ENCODE measurements at places on chromosomes 1 and 21.

GRCh38 chr1:159188375-159188788 is 16.3 kb upstream of the ACKR1 start:
- DNase-seq, result no peak

GRCh38 chr21:36703626-36704280 is 4.8 kb downstream of the SIM2 start:
- DNase-seq, result no peak

DNA sequence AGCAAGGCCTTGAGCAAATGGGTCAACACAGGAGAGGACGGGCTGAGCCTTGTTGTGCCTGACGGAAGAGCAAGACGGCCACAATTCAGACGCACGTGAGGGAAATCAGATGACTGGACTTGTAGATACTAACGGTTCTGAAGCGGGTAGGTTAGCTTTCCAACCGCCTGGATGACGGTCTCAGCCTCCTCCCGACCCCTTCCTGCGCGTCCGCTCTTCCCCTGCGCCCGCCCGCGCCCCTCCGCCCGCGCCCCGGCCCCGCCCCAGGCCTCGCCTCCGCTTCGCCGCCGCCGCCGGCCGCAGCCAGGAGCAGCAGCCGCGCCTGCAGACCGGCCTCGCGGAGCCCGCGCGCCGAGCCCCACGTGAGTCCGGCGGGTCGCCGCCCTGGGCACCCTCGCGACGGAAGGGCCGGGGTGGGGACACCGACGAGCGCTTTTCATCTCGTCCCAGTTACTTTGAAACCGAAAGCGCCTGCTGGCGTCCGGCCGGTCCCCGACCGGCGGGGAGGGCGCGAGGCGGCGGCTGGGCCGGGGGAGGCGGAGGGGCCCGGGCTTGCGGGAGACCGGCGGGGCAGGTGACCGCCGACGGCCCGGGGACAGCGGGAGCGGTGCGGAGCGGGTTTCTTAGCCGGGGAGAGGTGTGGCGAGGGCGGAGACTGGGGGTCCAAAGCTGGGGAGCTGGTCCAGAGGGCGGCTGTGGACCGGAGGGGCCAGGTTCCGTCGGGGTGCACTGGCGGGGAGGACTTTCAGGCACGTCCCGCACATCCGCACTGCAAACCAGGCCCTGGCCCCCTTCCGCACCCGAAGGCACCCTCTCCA is at the start of gene TRAF5:
Gene TRAF5, plus strand, starts transcription at position 306 of the 818 bp plus-strand sequence. CDS start 26,407 bp downstream, outside the sequence.
- DNase-seq, result no peak

- DNase-seq, result no peak
These were observed 7.6 kb downstream of the DR1 start for GRCh38 chr1:93353286-93353685.

- DNase-seq, result no peak
These were observed 469.6 kb downstream of the NPHP4 start for GRCh38 chr1:5522531-5523145.

DNA sequence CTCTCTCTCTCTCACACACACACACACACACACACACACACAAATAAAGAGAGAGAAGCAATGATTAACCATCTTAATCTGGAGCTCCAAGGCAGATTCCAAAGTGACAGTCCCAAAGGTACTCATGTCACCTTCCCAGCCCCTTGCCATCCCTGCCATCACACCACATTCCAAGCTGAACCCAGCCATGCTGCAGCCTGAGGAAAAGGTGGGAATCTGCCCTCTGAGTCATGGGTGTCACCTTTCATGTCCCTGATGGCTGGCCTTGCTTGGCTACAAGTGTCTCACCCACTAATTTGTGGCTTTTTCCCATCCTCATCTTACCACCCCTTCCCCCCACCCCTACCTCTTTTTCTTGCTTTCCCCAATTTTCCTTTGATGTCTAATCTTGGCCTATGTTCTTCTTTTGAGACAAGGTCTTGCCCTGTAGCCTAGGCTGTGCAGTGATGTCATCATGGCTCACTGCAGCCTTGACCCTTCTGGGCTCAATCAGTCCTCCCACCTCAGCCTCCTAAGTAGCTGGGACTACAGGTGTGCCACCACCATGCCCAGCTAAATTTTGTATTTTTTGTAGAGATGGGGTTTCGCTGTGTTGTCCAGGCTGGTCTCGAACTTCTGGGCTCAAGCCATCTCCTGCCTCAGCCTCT is 3.2 kb downstream of the ANXA9 start:
- DNase-seq, result no peak

- no peak for DNase-seq
These were observed 79.0 kb downstream of the NPHP4 start for GRCh38 chr1:5913078-5913845.

- no peak for DNase-seq
These were observed 1.3 kb downstream of the GLRX2 start for GRCh38 chr1:193103759-193104501.

- DNase-seq, result no peak
These were observed 4.4 kb downstream of the SELENON start for GRCh38 chr1:25804244-25804963.

DNA sequence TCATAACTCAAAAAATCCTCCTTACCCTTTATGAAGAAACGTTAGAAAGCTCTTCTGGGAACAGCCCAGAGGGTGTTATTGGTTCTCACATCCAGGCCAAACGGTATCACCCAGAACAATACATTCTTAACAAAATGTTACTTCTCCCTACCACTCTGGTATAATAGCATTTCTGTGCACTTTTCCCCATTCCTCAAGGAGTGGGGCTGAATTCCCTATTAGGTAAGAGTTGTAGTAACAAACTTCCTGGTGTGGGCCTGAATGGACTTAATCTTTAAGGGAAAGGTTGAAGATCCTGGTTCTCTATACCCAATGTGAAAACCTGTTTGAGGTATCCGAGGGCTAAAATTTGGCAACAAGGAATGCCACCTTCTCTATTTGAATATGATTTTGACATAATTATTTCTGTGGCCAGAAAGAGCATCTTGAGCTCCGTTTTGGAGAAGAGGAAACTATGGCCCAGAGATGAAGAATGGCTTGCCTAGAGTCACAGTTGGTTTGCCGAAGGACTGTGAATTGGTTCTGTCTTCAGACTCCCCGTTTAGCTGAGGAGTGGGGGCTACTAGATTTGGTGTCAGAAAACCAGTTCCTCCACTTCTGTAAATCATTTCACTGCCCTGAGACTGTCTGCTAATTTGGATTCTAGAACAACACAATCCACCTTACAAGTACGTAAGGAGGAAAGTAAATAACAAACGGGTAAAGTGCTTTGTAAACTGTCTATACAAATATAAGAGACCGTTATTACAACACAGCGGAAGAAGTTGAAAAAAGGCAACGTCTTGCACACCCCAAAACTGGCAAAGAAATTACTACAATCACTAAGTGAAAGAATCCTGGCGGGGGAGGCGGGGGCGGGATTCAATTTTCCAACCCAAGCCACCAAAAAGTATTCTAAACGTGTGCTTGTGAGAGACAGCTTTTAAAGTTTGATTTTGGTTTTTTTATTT is 2.3 kb downstream of the ANP32E start:
- DNase-seq, result no peak

Measured in stimulated activated CD8-positive, alpha-beta memory T cell treated with anti-CD3 and anti-CD28 coated beads, Interleukin-2, amount 100 ng/mL, for 1 hour (primary cell).